ENCODE measurements at places on chromosomes 3 and 15. TPM values are rescaled to one million over a fixed set of nuclear protein-coding genes. Genes with fewer than 3 reads are reported as not detected.

Gene MEGF11
- not detected for total RNA-seq

Gene GABRR3
- total RNA-seq = not detected

Gene CPLX3
- total RNA-seq = not detected

Gene AP3B2
- total RNA-seq = 2.1 TPM

Gene IL5RA
- 1.6 TPM for total RNA-seq

Gene CILP
- total RNA-seq = 3.1 TPM

Gene ZDHHC3
- total RNA-seq = 74.4 TPM

Gene DGKG
- 14.5 TPM for total RNA-seq

Gene DLEC1
- 0.44 TPM for total RNA-seq

Gene SLCO3A1
- total RNA-seq = 25.3 TPM
